Activated CD8-positive, alpha-beta memory T cell treated with anti-CD3 and anti-CD28 coated beads, Interleukin-2, amount 10 ng/mL, durations not matched to agents 7 days and 5 days (primary cell): ENCODE measurements at places on chromosomes 2 and 18. TPM values are rescaled to one million over a fixed set of nuclear protein-coding genes. Genes with fewer than 3 reads are reported as not detected.

- DNase-seq, result peak; percentile 53
These were observed 368.7 kb upstream of the ID2 start for GRCh38 chr2:8312861-8313830.

- no peak for DNase-seq
These were observed 213.5 kb upstream of the APCDD1 start for GRCh38 chr18:10240973-10241372.

GRCh38 chr2:238320648-238321281, 447 bp downstream of the TRAF3IP1 start:
- DNase-seq, result no peak

Gene PTPRN
- total RNA-seq, result 0.28 TPM

GRCh38 chr18:35671966-35672603, 90.5 kb downstream of the GALNT1 start:
- no peak for DNase-seq

DNA sequence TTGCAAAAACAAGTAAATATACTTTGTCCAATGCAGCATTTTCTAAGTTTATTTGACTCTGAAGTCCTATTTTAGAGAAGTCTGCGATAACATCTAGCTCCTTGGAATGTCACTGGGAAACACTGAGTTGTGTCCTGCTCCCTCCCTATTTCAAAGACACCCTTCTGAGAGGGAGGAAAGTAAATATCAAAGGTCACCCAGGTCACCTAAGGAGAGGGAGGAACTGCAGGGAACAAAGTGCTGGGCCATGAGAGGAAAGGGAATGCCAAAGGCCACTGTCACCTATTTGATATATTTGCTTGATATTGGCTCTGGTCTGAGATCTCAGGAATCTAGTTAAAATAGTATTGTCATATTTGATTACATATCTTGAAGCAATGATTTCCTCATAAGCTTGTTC, 201.3 kb downstream of the GCA start:
- DNase-seq, result no peak

Gene RNF144A
- 35.5 TPM for total RNA-seq

DNA sequence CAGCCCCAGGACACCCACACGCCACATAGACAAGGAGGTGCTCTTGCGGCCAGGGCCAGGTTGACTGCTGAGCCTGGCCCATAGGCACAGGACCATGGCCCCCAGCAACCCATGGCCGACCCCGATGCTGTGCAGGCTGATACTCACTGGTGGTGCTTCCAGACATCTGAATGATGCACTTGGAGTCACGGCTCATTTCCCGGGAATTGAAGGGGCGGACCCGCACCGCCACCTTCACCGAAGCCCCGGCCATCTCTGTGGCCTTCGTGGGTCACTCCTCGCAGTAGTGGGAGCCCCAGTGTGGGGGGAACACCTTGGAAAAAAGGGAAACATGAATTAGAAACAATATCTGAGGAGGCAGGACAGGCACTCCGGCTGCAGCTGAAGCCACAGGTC, 22.5 kb downstream of the KIF1A start:
- DNase-seq, result no peak

Gene GMCL1
- 32.6 TPM for total RNA-seq

Gene CPS1
- 0.96 TPM for total RNA-seq

- DNase-seq, result no peak
These were observed 66.4 kb downstream of the MRPS9 start for GRCh38 chr2:105104208-105104731.

DNA sequence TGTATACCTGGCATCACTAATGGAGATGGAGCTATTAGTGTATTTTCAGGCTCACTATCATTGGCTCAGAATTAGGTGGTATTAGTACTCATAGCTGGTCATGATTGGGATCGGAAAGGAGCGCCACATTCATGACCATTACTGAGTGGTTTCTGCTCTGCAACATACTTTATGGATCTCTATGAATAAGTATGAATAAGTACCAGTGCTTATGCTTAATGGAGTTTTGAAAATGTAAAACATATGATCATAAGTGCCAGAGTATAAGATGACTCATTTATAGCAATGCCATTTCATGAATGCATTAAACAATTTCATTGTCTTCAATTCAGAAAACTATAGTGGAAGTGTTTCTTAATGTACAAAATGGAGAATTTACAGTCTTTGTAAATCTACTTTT, 156.7 kb downstream of the GALNT3 start:
- DNase-seq, result no peak

- no peak for DNase-seq
These were observed 10.0 kb downstream of the ATOH8 start for GRCh38 chr2:85763831-85764230.

DNA sequence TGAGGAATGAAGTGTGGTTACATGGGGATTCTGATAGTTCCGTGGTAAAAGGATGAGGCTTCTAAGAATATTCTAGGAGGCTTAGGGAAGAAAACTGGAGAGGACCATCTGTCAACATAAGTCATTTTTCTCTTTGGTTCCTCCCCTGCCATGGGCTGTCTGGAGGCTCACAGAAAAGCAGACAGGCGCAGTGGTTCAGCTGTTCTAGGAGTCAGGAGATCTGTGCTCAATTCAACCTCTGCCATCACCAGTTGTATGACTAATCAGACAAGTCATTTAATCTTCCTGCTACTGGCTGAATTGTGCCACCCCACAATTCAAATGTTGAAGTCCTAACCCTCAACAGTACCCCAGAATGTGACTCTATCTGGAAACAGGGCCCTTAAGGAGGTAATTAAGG, 36.4 kb downstream of the ADAM17 start:
- DNase-seq, result no peak

Gene OSR1
- total RNA-seq, result not detected

- DNase-seq, result no peak
These were observed 60.1 kb downstream of the ASAP2 start for GRCh38 chr2:9266711-9267110.

Gene USP37
- total RNA-seq, result 37.6 TPM

- no peak for DNase-seq
These were observed 294.3 kb downstream of the PTGR3 start for GRCh38 chr18:74914648-74915047.

DNA sequence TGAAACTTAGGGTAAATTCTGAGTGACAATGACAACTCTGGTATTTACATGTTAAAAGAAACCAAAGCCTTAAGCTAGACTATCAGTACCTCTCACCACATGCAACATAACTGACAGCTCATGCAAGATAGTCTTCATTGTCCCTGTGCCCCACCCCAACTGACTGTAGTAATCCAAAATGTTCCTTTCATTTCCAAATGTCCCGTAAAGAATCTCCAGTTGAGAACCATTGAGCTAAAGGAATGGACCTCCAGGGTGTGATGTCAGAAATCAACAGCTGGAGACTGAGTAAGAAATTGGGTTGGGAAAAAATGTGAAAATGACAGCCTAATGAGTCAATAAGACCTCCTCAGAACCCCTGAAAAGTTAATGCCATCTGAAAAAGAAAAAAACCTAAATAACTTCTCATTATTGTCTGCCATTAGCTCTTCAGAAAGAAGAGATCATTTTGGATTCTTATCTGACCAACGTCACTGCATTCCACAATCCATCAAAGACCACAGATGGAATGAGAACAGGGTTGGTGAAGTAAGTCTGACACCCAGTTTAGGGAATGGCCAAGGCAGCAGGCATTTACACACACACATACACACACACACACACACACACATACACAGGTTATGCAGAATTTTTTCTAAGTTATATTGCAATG, 51.7 kb upstream of the ACVR2A start:
- DNase-seq, result no peak

GRCh38 chr2:39661826-39662225, 3.9 kb upstream of the TMEM178A start:
- DNase-seq, result no peak

DNA sequence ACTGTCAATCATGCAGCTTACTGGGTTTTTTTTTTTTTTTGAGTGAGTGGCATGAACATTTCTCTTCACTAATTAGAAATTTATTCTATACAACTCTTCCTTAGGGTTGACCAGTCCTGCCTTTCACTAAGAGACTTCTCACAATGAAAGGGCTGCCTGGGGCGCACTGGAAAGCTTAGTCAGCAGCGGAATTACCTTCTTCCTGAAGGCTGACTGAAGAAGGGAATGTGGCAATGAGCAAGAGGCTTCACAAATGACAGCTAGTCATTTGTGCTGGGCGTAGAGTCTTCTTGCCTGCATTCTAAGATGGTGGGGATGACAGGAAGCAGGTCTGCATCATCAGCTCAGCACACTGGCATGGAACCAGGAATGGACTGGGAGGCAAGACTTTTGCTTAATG, 15.6 kb upstream of the SCN3A start:
- no peak for DNase-seq

Gene UGT1A5
- not detected for total RNA-seq

- no peak for DNase-seq
These were observed 42.3 kb downstream of the FAM124B start for GRCh38 chr2:224359569-224359968.

Gene CREG2
- not detected for total RNA-seq

GRCh38 chr18:53944721-53945120, 279.7 kb downstream of the MBD2 start:
- no peak for DNase-seq

- DNase-seq, result no peak
These were observed 109.9 kb upstream of the NYAP2 start for GRCh38 chr2:225289659-225290058.

GRCh38 chr2:100721693-100722092, 98.2 kb upstream of the NPAS2 start:
- no peak for DNase-seq

Gene SPEG
- total RNA-seq, result 0.52 TPM

Gene ATP8B1
- 0.26 TPM for total RNA-seq

Gene MDH1
- 209 TPM for total RNA-seq
